ENCODE measurements at places on chromosomes 6 and 20. TPM values are rescaled to one million over a fixed set of nuclear protein-coding genes. Genes with fewer than 3 reads are reported as not detected.

Gene DPPA5
- not detected for polyA plus RNA-seq

Gene RAD21L1
- not detected for polyA plus RNA-seq

Gene ZNF165
- 1.6 TPM for polyA plus RNA-seq

Gene SIM1
- polyA plus RNA-seq, result not detected

Gene OR2H2
- not detected for polyA plus RNA-seq

Gene OTOR
- polyA plus RNA-seq, result not detected

Gene IL17A
- polyA plus RNA-seq, result not detected

Gene ZBTB46
- polyA plus RNA-seq, result 15.0 TPM

Gene FAM83B
- polyA plus RNA-seq, result not detected

Gene DOK5
- polyA plus RNA-seq, result 5.6 TPM

Gene SLC16A10
- polyA plus RNA-seq, result 3.7 TPM

Gene E2F1
- polyA plus RNA-seq, result 2.3 TPM

Gene ADAT2
- 3.3 TPM for polyA plus RNA-seq

Gene WFDC6
- polyA plus RNA-seq, result not detected

Gene PKIB
- polyA plus RNA-seq, result 26.2 TPM

Gene COL12A1
- 0.63 TPM for polyA plus RNA-seq

Gene TASP1
- 20.2 TPM for polyA plus RNA-seq

Gene TNFRSF6B
- polyA plus RNA-seq, result not detected

Gene GLP1R
- polyA plus RNA-seq, result not detected

Gene NCOA5
- polyA plus RNA-seq, result 23.0 TPM

Gene EPB41L1
- polyA plus RNA-seq, result 38.2 TPM

Gene KIF25
- not detected for polyA plus RNA-seq

Gene ADNP
- 78.5 TPM for polyA plus RNA-seq

Gene PLA2G7
- polyA plus RNA-seq, result not detected

Gene DEFB124
- not detected for polyA plus RNA-seq

Gene CD93
- polyA plus RNA-seq, result not detected

Gene RAET1L
- not detected for polyA plus RNA-seq

Gene SLC52A3
- polyA plus RNA-seq, result not detected

Gene LHFPL5
- polyA plus RNA-seq, result 0.17 TPM

Gene THBD
- not detected for polyA plus RNA-seq

Gene TFAP2B
- polyA plus RNA-seq, result not detected

Gene SAMD5
- polyA plus RNA-seq, result 14.5 TPM

Gene GRM1
- 2.9 TPM for polyA plus RNA-seq

Gene RTN4IP1
- polyA plus RNA-seq, result 8.5 TPM

Gene FOXA2
- not detected for polyA plus RNA-seq

Gene UBE3D
- 13.7 TPM for polyA plus RNA-seq

Gene MACROD2
- polyA plus RNA-seq, result 23.2 TPM

Gene SLA2
- not detected for polyA plus RNA-seq

Gene RNF39
- polyA plus RNA-seq, result not detected

Gene CFAP61
- 0.42 TPM for polyA plus RNA-seq

Gene KCNS1
- polyA plus RNA-seq, result not detected

Gene RSPO4
- polyA plus RNA-seq, result 0.19 TPM

Gene HLA-DRB5
- polyA plus RNA-seq, result not detected

Gene CYP39A1
- 2.0 TPM for polyA plus RNA-seq

Gene MAP7
- polyA plus RNA-seq, result 5.1 TPM

Gene EPPIN
- polyA plus RNA-seq, result not detected

Gene LY6G6C
- polyA plus RNA-seq, result 0.88 TPM

Gene OOEP
- polyA plus RNA-seq, result not detected

Gene OR2B6
- not detected for polyA plus RNA-seq

Gene SEMG1
- not detected for polyA plus RNA-seq

Gene LRRN4
- polyA plus RNA-seq, result 0.26 TPM

Gene BANF2
- polyA plus RNA-seq, result not detected

Gene HCK
- polyA plus RNA-seq, result not detected

Gene KIZ
- 3.6 TPM for polyA plus RNA-seq

Gene SMPDL3A
- 8.2 TPM for polyA plus RNA-seq

Gene DDRGK1
- polyA plus RNA-seq, result 77.8 TPM
